ENCODE measurements at places on chromosomes 11 and 22. TPM values are rescaled to one million over a fixed set of nuclear protein-coding genes. Genes with fewer than 3 reads are reported as not detected.
A peak's percentile ranks its signal among the peaks of the same experiment; 100 is the strongest.

Gene GAS2L1
- total RNA-seq = 22.4 TPM

Gene ART1
- not detected for total RNA-seq

Gene RFPL3
- not detected for total RNA-seq

DNA sequence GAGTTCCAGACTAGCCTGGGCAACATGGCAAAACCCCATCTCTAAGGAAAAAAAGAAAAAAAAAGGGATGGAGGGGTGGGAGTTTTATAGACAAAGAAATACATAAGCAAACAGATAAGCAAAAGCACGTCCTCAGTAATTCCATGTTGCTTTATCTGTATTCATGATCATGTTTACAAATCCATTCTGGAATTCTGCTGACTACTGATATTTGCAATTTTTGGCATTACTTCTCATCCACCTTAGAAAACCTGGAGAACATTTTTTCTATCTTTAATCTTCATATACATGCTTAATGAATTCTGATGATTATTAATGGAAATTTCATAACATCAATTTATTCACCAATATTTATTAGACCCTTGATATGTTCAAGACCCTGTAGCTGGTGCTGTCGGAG lies 1.7 kb upstream of the FDX1 start:
- DNase-seq = no peak

- DNase-seq = peak; percentile 76
Observed at GRCh38 chr11:114219559-114220349, 76.4 kb upstream of the NNMT start.

GRCh38 chr22:47558828-47559700 lies 796.6 kb downstream of the TBC1D22A start:
- DNase-seq = no peak

DNA sequence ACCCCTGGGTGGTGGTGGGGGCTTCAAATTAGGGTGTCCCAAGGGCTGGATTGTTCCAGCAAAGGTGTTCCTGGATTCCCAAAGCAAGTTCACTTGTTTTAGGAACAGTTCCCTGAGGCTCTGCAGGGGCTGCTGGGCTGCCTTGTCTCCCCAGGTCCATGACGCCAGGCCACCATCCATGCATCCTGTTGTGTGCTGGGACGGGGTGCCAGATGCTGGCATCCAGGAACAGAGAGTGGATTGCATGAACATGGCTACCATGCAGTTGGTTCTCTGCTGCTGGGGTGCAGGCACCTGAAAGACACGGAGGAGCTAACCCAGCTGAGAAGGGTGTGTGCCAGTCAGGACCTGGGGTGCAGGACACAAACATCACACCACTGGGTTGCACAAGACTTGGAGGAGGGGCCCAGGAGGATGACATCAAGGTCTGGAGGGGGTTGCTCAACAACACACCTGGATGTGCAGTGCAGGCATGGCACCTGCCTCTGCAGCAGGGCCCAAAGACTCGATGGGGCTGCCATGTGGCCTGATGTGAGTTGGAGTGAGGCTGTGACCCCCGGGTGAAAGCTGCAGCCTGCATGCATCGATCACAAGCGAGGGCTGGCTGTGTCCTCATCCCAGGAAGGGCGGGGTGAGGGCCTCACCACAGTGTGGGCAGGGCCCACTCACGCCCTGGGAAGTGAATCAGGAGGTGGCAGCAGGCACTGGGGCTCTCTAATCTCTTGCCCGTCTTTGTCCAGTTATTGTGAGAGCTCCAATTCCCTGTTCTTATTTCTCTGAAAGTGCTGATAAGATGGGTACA lies 74.0 kb upstream of the CLDN5 start:
- no peak for DNase-seq

GRCh38 chr11:109972181-109972715 lies 120.9 kb upstream of the ZC3H12C start:
- no peak for DNase-seq

All from right cardiac atrium (tissue), 5 donors.